Adipocyte (in vitro differentiated cells): ENCODE measurements at places on chromosomes 1 and 21.
A peak's percentile ranks its signal among the peaks of the same experiment; 100 is the strongest.

- peak; percentile 75 for DNase-seq
These were observed 124.5 kb upstream of the DPYD start for GRCh38 chr1:98045211-98045766.

DNA sequence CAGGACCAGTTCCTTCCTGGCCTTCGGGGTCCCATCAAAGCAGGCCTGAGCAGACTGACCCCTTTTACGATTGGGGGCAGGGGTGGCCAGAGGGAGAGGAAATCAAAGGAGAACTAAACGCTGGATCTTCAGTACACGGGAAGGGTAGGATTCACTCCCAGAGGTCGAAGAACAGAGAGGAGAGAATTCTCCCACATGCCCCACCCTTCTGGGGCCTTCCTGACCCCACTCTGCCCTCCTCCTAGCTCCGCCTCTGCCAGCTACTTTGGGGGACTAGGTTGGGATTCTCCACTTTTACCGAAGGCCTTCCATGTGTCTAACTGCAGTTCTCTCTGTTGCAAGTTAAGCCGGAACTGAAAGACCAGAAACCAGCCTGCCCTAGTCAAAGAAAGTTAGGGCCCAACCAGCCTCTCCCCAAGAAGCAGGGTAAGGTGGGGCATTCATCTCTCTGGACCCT, 654 bp upstream of the ARHGEF2 start:
- peak; percentile 61 for DNase-seq

DNA sequence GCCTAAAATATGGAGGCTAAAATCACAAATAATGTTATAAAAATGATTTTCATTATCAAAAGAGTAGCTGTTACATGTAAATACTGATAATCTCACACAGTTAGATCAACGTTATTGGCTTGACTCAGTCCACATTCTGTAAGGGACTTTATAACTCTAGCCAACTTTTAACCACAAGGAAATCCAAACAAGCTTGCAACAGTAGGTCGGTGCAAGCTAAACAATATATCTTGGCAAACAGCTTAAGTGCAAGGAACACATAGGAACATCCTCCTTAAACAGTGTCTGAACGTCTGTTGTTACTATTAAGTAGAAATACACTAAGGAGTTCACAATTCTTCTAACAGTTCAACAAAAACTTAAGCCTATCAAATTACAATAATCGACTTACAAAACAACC, 126.7 kb downstream of the EIF4G3 start:
- DNase-seq = peak; percentile 67

DNA sequence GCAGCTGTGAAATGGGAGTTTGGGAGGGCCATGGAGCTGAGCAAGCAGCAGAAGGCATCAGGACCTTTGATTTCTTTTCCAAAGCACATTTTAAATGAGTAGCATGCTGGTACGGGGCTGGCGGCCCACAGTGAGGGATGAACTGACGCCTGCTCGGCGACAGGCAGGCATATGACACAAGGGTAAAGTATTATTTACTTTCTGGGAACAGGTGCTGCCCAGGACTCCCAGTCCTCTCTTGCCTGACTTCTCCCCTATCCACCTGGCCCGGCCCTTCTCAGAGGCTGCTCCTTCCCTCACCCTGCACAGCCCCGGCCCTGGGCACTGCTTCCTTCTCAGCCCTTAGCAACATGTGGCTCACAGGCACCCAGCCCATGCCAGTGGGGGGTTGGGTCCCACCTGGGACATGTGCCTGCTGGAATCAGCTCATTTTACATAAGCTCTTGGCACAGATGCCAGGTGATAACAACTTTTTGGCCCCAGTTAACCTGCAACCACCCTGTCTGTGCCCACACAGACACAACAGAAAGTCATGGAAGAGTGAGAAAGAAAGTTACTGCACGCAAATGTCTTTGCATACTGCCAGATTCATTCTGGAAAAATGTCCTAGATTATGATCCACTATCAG, 112.3 kb upstream of the GADD45A start:
- DNase-seq = peak; percentile 31

DNA sequence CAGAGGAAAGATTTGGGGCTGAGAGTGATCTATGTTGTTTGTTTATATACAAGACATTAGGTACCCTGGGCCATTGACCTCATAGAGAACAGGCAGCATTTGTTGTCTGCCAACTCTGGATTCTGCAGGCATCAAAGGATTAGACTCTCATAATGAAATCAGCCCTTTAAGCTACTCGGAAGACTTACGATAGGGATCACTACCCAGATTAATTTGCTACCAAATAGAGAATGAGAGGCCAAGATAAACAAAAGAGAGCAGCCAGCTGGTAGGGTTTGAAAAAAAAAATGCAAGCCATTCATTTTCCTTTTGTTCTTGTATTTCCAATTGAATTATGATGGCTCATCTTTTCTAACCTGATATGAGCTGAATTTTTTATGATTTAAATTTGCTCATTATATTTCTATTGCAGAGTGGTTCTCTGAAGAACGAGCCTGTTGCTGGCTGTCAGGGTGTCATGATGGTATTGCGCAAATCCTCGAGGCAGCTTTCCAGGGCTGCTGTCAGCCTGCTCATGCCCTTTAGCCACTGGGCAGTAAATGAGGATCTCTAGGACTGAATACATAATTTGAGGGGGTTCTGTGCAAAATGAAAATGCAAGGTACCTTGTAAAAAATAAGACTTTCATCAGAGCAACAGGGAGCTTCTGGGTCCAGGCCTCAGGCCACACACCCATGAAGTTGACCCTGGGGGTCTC, 116.4 kb upstream of the KCNJ15 start:
- peak; percentile 48 for DNase-seq

- DNase-seq = no peak
These were observed 31.9 kb downstream of the ACBD3 start for GRCh38 chr1:226154593-226154992.

- peak; percentile 16 for DNase-seq
These were observed 1.7 kb downstream of the EXOC8 start for GRCh38 chr1:231335663-231336602.

DNA sequence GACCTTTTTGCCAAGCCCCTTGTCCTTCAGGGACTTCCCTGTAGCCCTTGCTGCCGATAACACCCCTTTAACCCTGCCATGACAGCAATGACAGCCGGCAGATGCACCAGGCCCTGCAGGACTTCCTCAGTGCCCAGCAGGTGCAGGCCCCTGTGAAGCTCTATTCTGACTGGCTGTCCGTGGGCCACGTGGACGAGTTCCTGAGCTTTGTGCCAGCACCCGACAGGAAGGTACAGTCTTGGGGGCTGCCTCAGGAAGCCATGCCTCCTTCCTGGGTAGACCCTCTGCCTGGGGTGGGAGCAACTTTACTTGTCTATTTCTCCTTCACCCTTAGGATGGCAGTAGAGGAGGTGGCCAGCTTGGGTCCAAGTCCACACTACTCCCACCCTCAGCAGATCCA, 16.1 kb upstream of the PADI6 start:
- DNase-seq = no peak

- DNase-seq = no peak
These were observed 538 bp downstream of the GBP2 start for GRCh38 chr1:89125240-89125912.

- DNase-seq = no peak
These were observed 330.2 kb downstream of the RRAGC start for GRCh38 chr1:38529391-38529790.

GRCh38 chr1:16724718-16725438, 15.4 kb upstream of the RNU1-4 start:
- no peak for DNase-seq

DNA sequence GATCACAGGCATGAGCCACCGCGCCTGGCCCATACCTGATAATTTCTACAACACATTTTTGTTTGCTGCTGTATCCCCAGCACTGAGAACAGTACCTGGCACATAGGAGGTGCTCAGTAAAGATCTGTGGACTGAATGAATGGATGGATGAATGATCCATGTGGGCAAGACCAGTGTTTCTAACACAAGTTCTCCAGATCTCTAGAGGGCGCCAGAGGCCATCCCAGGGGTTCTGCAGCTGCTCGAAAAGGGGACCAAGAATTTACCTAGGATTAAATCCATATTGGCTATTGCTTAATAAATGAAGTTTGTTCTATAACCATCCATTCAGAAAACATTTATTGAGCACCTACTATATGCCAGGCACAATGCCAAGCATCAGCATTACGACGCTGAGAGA, 167.7 kb downstream of the ACTL8 start:
- DNase-seq = peak; percentile 30
